ENCODE measurements at places on chromosomes 2 and 18. TPM values are rescaled to one million over a fixed set of nuclear protein-coding genes. Genes with fewer than 3 reads are reported as not detected.

- DNase-seq: no peak
Measured at GRCh38 chr2:11050565-11050964, 104.7 kb upstream of the SLC66A3 start.

The RPRM gene
- total RNA-seq: 0.22 TPM

DNA sequence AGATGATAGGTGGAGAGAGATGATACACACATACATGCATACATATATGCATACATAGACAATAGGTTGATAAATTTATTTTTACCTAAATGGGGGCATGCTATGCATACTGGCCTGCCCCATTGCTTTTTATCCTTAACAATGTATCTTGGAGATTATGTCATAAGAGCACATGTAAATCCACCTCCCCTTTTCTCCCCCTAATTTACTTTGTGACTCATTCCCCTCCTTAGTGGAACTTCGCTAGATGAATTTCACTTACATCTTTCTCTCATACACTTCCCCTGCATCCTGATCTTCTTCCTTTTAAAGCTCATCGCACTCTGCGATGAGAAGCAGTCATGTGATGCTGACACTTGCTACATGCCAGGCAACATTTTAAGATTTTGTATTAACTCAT, 223.6 kb downstream of the C1D start:
- no peak for DNase-seq

- DNase-seq: no peak
Measured at GRCh38 chr2:222052934-222053367, 245.8 kb downstream of the PAX3 start.

DNA sequence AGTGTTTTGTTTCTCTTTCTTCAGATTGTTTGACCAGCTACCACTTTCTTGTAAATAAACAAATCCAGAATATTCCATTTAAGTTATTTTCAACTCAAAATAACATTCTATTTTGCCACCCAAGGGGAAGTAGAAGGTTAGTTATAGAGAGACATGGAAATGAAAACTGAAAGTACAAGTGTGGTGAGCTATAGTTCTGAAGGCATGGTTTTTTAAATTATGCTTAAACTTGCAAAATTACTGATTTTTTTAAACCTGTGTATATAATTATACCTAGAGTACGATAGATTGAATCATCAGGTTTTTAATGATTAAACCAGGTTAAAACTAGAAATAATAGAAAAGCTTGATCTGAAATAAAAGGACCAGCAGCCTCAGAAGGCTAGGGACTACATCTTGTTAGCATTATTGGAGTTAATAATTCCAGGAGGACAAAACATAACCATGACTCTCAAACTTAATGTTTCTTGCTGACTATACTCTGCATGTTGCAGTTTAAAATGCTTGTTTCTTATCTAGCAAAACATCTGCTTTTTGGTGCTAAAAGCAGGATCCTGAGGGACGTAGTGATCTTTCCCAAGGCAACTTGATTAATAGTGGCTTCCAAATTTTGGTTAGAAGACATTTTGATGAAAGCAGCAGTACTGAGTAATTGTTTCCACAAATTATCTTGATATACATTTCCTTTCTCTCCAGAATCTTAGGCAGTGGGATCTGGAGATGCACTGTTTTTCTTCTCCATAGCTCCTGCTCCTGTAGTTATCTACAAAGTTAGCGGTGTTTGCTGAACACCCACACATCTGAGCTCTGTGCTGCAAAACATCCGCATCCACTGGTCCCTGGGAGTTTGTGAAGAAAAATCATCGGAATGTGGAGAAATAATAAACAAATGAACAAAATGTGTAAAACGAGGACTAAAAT, 327.2 kb upstream of the PKDCC start:
- DNase-seq: no peak

The NEU2 gene
- total RNA-seq: not detected

- DNase-seq: no peak
Measured at GRCh38 chr2:23208339-23208738, 176.6 kb upstream of the KLHL29 start.

- DNase-seq: no peak
Measured at GRCh38 chr18:23849141-23849540, 159.9 kb downstream of the LAMA3 start.

The GPC1 gene
- total RNA-seq: 100 TPM

The REG3A gene
- not detected for total RNA-seq

GRCh38 chr18:40911582-40912254, 1043.3 kb upstream of the PIK3C3 start:
- DNase-seq: no peak

DNA sequence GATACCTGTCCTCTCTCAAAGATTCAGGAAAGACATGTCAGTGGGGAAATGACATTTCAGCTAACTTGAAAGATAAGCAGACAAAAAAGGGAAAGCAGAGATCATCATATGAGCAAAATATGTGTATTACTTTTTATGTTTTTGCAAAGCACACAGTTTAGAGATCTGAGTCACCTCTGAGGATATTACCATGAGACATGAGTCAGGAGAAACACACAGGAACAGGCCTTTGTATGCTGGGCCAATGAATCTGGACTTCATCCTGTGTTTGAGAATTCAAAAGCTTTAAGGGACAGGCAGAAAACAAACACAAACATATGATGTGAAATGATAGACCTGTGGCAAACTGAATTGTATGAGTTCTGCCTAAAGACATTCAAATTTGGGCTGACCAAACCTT, 306.0 kb upstream of the EPC2 start:
- no peak for DNase-seq

The TMX3 gene
- total RNA-seq: 27.1 TPM

The MTIF2 gene
- total RNA-seq: 38.3 TPM

The CERS6 gene
- total RNA-seq: 47.6 TPM

DNA sequence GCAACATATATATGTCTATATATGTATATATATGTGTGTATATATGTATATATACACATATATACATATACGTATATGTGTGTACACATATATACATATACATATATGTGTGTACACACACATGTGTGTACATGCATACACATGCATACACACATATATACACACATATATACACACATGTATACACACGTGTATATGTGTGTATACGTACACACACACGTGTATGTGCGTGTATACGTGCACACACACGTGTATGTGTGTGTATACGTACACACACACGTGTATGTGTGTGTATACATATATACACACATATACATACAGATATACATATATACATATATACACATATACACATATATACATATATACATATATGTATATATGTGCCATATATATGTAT, 89.4 kb downstream of the SPHKAP start:
- DNase-seq: no peak

The HOXD13 gene
- total RNA-seq: not detected

Data from right cardiac atrium (tissue), 5 donors.